Glomerular endothelial cell (primary cell): ENCODE measurements at places on chromosomes 7 and 10. TPM values are rescaled to one million over a fixed set of nuclear protein-coding genes. Genes with fewer than 3 reads are reported as not detected.

DNA sequence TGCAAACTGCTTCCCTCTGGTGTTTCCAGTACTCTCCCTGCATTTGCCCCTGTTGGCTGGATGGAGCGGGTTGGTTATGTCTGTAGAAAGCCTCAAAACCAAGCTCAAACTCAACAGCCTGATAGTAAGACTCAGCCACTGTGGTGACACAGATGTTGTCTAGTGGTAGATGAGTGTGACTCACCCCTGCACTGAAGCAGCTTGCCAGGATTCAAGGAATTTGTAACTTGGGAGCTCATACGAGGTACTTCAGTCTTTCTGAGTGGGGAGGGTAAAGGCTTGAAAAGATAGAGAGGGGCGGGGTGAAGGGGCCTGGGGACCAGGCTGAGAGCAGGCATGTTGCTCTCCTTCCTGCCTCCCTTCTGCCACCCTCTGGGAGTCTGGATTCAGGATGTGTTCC lies 22.9 kb upstream of the AQP1 start:
- no peak for DNase-seq

GRCh38 chr7:48042216-48042615 lies 6.9 kb downstream of the C7orf57 start:
- no peak for DNase-seq

DNA sequence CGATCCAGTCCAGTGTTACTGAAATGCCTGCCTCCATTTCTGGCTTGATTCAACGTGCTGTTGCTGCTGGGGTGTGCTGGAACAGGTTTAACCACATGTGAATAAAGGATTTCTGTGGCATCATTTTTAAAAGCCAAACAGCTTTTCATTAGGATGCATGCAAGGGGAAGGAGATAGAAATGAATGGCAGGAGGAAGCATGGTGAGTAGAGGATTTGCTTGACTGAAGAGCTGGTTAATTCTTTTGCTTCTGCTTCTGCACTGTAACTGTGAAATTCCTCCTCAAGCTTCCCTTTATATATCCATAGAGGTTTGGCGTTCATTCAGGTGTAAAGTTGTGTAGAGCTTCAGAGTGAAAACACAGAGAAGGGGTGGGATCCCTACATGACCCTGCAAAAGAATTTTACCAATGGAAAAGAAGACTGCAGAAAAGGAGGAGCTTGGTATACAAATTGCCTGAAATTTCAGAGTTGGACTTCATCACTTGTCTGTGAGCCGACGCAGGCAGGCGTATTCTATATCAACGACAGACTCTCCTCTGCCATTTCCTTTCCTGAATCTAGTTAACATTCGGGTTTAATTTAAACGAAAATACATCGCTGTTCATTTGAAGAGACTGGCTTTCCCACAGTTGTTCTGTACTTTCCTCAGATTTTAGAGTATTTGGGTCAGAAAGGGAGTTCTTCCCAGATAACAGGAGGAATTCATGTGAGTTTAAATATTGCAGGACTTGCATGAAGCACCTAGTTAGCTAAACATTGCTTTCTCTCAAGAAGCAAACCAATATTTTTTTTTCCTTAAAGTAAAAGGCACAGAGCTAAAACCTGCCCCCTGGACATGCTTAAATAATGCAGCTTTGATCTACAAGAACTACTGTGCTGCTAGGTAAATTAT lies at the start of gene SOSTDC1:
SOSTDC1 (minus strand) TSS at position 270 of the 893 bp plus-strand sequence; CDS start at position 200, 70 bp downstream.
- no peak for DNase-seq

GRCh38 chr7:52799817-52800216 lies 235.6 kb upstream of the POM121L12 start:
- no peak for DNase-seq

- DNase-seq = peak; percentile 45
These were observed 83.9 kb downstream of the CADPS2 start for GRCh38 chr7:122802301-122802751.

- DNase-seq = no peak
These were observed 4.2 kb upstream of the HOXA13 start for GRCh38 chr7:27203964-27204594.

GRCh38 chr7:44144426-44144967 lies 3.4 kb upstream of the MYL7 start:
- DNase-seq = no peak

GRCh38 chr7:2066251-2066919 lies 166.4 kb downstream of the MAD1L1 start:
- no peak for DNase-seq

DNA sequence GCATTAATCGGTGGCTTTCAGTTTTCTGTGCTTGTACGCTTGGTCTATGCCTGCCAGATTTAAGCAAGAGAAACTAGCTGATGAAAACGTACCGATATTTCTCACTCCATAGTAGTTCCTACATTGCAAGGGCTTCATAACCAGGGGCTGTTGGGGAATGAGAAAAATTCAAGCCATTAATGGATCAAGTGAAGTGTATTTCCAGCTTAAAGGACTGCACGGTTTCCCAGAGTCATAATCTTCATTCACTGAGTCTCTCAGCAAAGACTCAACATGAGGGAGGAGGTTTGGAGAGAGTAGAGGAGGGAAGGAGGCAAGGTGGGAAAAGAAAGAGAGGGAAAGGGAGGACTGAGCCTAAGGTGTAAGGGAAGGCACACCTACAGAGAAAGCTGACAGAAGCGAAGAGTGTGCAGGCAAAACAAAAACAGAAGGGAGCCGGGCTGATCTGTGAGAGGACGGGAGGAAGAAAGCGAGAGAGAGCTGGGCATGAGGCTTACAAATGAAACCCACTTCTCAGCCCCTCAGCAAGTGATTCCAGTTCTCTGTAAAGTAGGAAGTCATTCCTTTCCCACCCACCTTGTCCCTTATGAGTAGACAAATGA lies 625 bp downstream of the GIMAP2 start:
- no peak for DNase-seq

DNA sequence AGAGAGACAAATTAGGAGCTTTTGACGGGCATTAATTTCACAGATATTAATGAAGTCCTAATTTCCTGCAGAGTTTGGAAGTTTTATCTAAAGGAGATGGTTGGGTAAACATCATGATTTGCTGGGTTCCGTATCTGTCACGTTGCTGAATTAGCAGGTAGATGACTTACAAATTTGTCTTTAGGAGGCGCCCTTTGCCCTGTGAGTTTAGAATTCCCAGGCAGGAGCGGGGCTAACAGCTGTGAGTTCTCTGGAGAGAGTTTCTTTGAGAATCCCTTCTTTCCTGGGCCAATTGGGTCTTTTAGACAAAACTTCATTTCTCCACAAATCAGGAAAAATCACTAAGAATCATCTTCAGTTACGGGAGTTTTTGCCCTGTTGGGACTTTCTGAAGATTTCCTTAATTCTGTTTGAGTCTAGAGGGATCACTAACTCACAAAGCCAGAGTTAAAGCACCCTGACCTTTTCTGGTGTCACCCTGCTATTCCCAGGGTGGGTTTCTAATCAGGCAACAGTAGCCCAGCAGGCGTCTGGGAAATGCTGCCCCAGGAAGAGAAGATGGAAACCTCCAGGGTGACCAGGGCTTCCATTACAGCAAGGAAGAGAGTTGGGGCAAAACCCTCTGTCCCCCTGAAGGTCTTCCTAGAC lies 63.7 kb downstream of the PRKCQ start:
- DNase-seq = no peak

- no peak for DNase-seq
These were observed 39.6 kb upstream of the MRLN start for GRCh38 chr10:59792812-59793211.

GRCh38 chr10:76177936-76178335 lies 746.5 kb downstream of the LRMDA start:
- no peak for DNase-seq

GRCh38 chr7:15332956-15333355 lies 228.9 kb downstream of the AGMO start:
- DNase-seq = no peak

DNA sequence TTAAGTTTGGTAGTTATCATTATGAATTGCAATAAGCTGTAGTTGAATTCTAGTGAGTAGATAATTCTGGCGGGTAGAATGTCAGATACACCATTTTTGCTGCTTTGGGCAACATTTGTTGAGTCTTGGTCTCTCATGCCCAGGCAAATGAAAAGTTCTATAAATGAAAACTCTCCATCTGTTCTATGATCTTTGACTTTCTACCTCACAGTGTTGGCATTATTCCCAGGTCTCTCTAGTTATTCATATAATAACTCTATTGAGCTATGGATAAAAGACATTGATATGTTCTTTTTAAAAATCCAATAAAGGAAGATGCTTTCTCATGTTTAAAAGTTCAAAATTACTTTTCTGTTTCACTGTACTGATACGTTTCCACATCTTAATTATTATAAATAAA lies 415.3 kb upstream of the SEMA3D start:
- DNase-seq = peak; percentile 23

DNA sequence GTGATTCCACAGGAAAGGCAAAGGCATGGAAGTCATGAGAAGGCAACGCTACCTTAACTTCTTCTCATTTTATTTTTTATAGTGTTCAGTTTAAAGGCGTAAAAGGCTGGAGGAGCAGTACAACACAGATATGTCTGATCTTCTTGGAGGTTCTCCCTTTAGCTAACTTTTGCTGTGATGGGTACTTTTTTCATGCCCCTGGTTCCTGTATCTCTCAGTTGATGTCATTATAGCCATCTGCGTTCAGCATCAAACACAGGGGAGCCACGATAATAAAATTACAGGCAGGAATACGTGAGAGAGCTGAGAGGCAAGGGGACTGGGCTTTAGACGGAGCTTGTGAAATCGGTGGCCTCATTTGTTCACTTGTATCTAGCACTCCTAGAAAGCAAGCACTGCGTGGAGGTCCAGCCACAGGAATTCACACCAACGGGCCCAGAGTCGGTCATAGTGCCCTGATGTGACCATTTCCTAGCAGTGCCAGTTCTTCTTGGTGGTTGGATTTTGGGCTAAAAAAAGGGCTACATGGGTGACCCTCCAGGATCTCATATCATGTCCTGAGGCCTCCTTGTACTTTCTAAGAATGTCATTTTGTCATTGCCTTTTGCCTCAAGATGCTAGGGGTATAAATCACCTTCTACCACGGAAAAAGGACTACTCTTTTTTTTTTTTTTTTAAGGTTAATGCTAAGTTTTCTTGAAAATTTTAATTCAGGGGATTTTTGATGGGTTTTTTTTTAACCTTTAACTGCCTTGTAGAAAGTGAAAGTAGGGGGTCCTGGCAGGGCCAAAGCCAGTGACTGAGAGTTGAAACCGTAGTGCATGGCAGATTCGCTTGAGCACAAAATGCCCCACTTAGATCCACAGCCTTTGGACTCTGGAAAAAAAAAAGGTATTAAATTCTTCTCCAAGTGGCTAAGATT lies 191.5 kb downstream of the CELF2 start:
- no peak for DNase-seq

GRCh38 chr7:109094-109493 lies 83.3 kb upstream of the FAM20C start:
- DNase-seq = no peak

DNA sequence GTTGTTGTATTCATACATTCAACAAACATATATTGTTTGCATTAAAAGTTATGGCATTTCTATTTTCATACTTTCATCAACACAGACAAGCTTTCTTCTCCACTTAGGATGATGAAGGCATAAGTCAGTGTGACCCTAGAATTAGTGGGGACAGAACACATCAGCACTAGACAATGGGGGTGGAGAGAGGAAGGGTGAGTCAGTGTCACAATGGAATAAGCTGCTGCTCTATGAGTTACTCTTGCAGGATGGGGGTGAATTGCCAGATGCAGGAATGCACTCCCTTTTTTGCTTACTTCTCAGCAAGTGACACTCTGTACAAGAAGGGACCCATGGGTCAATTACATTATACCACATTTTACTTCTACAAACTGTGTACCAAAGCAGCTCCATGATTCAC lies 74.0 kb downstream of the DGKI start:
- peak; percentile 33 for DNase-seq

DNA sequence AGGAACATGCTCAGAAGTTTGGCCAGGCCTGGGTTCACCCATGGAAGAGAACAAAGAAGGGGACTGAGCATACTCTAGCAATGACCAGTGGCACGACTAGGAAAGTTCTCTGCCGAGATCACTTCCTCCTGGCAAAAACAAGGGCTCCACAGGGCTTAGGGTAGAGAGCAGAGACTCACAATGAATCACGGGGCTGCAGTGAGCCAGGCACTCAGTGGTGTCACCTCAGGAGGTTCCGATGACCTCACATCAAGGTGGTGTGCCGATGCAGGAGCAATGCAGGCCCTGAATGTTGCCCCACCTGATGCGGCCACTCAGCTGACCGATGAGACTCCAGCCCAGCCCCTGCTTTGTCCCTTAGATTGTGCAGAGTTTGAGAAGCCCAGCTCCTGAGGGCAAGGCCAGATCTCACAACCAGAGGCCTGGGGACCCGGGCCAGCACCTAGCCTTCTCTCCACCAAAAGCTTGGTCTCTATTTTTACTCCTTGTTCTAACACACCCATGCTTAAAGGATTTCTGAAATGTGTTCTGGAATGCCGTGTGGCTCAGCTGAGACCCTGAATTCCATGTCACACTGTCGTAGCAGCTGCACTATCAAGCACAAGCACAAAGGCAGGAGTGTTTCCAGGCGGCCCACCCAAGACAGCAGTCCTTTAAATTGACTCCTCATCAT lies 60.9 kb downstream of the COBL start:
- no peak for DNase-seq

- DNase-seq = no peak
These were observed 1.4 kb downstream of the WNT16 start for GRCh38 chr7:121330053-121330833.

GRCh38 chr7:51366930-51367613 lies 50.5 kb upstream of the COBL start:
- no peak for DNase-seq

The EN2 gene
- total RNA-seq = not detected in 2 replicates

The ANKRD61 gene
- not detected in 2 replicates for total RNA-seq

The LIPK gene
- not detected in 2 replicates for total RNA-seq

The ST7 gene
- 24.4 TPM in 2 replicates for total RNA-seq

The RAB19 gene
- not detected in 2 replicates for total RNA-seq

The GPR158 gene
- total RNA-seq = not detected in 2 replicates

The EBF3 gene
- 2.0 TPM in 1 of 2 replicates, not detected in the other for total RNA-seq
